ENCODE measurements at places on chromosomes 6 and 20.

- DNase-seq, result no peak
Measured at GRCh38 chr20:12467758-12468157, 541.0 kb upstream of the SPTLC3 start.

DNA sequence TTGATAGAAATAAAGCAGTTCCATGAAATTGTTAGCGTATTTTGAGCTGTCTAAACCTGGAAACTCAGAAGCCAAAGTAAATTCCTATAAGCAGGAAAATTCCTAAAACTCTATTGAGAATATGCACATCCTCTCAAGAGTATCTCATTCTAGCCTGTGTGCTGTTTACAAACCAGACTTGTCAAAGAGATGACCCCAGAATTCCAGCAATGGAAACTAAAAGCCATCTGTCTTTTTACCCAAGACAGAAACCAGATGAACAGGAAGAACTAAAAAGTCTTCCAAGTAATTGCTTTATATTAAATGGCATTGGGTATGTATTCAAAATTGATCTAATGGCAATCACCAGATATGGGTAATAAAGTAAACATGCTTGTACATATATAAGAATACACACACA is 92.6 kb downstream of the COL19A1 start:
- no peak for DNase-seq

GRCh38 chr20:49313283-49313682 is 35.4 kb upstream of the ZNFX1 start:
- DNase-seq, result no peak

GRCh38 chr6:129073691-129074395 is 190.9 kb downstream of the LAMA2 start:
- DNase-seq, result no peak

GRCh38 chr6:16121339-16121738 is 7.5 kb upstream of the MYLIP start:
- DNase-seq, result no peak

DNA sequence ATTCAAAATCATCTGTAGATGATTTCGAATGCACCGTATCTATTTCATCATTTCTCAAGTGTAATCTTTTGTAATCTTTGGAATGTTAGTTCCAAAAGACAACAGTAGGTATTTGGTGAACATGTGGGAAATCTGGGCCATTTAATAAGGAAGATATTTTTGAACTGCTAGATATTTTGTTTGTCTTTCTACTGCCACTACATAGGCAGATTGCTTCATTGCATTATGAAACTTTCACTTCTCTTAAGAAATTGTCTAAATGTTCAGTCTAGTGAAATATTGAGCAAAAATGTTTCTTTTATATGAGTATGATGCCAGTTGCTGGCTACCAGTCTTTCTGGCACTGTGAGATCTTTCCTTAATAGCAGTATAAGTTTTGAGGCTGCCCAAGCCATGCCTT is 527.8 kb upstream of the RNF217 start:
- no peak for DNase-seq

- no peak for DNase-seq
Measured at GRCh38 chr6:124283486-124283885, 479.8 kb downstream of the NKAIN2 start.

- no peak for DNase-seq
Measured at GRCh38 chr20:41169791-41170351, 32.5 kb downstream of the PLCG1 start.

DNA sequence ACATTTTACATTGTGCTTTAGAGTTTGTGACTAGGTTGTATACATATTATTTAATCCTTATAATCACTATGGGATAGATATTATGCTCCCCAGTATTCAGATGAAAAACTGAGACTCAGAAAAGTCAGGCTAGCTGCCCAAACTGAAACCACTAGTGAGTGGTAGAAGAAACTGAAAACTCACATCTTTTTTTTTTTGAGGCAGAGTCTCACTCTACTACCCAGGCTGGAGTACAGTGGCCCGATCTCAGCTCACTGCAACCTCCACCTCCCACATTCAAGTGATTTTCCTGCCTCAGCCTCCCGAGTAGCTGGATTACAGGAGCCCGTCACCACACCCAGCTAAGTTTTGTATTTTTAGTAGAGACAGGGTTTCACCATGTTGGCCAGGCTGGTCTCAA is 22.2 kb downstream of the RNF24 start:
- no peak for DNase-seq

DNA sequence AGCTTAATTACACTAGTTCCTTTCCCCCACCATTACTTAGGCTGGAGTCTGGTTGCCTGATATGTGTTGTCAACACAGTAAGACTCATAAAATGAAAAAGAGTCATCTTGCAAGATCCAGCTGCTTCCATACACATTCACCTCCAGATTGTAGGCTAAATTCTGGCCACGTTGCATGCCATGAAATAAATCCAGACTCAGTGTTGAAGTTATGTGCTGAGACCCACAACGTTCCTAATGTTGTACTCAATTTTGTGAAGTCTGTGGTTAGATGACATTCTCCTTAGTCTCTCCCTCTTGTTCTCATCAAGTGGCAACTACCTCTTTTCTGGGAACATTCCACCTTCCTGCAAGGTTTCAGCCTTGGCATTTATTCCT is 212.3 kb downstream of the LMBRD1 start:
- no peak for DNase-seq

DNA sequence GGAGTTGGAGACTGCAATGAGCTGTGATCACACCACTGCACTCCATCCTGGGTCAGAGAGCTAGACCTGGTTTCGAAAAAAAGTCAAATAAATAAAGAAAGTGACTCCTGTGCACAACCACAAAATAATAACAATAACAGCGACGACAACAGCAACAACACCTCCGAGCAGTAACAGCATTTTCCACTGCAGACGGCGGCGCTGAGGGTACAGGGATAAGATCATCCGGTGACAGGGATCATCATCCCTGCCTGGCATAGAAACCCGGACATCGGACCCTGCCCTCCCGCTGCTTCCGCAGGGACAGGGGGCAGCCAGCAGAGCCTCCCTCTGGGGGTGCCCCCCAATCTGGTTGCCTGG is 11.5 kb downstream of the SRXN1 start:
- DNase-seq, result no peak

DNA sequence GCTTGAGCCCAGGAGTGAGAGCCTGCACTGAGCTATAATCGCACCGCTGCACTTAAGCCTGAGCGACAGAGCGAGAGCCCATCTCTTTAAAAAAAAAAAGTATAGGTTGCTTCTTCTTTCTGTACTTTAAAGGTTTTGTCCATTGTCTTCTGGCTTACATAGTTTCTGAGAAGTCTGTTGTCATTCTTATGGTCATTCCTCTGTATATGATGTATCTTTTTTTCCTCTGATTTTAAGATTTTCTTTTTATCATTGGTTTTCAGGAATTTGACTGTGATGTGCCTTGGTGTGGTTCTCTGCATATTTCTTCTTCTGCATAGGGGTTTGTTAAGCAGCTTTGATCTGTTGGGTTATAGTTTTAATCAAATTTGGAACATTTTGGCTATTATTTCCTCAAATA is 29.1 kb downstream of the QRSL1 start:
- DNase-seq, result no peak

DNA sequence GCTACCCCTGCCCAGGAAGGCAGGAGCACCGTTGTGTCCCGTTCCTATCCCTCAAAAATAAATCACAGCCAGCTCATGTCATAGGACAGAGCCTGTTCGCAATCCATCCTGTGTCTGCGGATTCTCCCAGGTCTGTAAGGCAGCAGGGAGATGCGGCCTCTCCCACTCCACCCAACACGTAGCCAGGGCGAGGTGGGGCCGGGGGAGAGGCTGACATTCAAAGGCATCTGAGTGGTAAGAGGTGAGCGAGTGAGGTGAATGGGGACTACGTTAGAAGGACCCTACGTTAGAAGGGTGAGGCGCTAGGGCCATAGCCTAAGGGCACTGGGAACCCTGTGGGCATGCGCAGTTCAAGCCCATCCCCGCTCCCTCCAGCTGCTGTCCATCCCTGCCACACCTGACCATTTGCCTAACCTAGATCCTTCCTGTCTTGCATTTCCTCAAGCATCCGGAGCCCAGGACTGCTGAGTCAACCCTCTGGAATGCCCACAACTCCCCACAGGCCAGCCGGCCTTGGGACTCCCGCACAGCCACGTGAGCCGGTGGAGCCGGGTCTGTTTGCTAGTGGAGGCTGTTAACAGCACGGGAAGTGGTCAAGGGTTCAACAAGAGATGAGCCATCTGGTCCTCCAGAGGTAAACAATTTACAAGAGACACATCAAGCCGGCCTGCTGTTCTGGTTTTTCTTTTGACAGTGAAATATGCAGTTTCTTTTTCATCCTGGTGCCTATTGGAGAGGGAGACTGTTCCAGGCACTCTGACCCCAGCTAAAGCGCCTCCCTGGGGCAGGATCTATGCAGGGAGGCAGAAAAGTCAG is 45.9 kb downstream of the RIPOR3 start:
- DNase-seq, result no peak

- DNase-seq, result no peak
Measured at GRCh38 chr6:125749865-125750691, 646 bp downstream of the HEY2 start.

GRCh38 chr20:12166053-12166717 is 248.5 kb downstream of the BTBD3 start:
- no peak for DNase-seq

GRCh38 chr20:3436864-3437574 is 29.6 kb upstream of the DNAAF9 start:
- no peak for DNase-seq

GRCh38 chr6:28867086-28867409 is 56.7 kb downstream of the TRIM27 start:
- DNase-seq, result no peak

GRCh38 chr6:113755449-113756289 is 101.5 kb upstream of the MARCKS start:
- DNase-seq, result no peak

DNA sequence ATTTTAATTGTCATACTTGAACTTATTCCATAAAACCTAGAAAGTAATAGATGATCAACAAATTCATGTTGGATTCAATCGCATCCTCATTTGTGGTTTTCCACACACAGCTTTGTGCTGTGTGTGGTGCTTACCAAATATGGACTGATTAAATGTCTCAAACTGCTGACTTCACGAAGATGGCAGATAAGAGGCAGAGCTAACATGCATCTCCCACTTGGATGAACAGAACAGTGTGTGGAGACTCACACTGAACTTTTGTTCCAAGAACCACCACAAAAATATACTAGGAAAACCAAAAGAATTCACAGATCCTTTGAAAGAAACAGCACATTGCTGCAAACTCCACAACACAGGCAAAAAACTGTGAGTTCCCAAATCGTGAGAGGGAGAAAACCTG is 603.7 kb downstream of the TENT5A start:
- no peak for DNase-seq

DNA sequence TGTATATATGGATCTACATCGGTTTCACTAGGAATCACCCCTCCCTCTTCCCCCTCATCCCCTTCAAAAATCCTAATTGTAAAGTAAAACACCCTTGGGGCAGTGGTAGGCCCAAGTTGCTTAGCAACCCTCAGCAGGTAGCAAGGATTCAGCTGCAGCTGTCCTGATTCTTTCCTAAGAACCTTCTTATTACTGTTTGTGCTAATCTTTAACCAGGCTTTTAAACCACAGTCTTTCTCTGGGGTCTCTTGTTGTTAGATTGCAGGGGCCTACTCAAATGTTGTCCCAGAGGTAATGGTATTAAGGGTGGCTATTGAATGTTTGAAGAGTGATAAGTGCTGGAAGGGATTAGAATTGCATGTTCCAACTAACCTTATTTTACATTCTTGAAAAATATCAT is 46.4 kb downstream of the PRL start:
- DNase-seq, result peak; percentile 7

DNA sequence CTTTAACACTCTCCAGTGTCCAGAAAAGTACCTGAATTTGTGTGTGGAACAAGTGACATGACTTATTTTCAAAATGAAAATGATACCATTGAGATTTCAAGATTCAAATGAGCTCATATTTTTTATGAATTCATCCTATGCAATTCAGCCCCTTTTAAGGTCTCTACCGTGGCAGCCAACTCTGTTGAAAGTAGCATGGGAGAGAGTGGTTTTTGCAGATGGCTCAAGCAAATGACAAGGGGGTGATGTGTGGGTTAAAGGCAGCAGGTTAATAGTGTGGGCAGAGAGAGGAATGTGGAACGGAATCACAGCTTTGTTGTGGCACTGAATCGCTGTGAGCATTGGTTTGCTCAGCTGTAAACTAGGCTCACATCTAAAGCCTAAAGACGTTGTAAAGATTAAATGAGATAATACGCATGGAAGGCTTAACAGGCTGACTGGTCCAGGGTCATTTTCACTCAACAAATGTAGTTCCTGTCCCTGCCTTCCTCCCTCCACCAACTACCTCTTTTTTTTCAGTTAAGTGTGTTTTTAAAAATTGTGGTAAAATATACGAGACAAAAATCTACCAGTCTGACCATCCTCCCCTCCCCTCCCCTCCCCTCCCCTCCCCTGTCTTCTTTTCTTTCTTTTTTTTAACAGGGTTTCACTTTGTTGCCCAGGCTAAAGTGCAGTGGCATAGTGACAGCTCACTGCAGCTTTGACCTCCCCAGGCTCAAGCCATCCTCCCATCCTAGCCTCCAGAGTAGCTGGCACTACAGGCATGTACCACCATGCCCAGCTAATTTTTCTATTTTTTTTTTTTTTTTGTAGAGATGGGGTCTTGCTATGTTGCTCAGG is 114.7 kb upstream of the ZNF217 start:
- DNase-seq, result no peak

GRCh38 chr6:150456466-150456865 is 87.7 kb downstream of the IYD start:
- no peak for DNase-seq

DNA sequence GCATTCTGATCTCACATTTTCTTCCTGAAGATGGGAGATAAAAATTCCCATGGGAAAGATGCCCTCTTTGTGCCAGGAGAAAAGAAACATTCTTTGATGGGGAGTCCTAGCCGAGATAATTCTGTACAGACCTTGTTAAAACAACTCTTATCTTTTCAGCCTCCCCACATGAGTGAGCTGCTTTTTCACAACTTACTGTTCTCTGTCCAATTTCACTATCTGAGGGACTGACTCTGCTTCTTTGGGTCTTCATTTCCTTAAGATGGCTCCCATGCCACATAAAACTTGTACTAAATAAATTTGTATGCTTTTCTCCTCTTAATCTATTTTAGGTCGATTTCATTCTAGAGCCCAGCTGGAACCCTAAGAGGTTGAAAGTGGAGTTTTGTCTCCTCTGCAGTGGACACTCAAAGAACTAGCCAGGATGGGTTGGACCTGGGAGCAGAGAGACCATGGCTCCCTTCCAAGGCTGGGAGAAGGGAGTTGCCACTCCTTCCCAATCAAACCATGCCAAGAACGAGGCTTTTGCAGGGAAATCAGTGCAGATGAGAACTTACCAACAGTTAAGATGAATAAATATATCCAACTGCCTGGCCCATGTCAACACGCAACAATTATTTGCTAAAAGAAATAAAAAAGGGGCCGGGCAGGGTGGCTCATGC is 285.8 kb upstream of the SULF2 start:
- DNase-seq, result no peak

GRCh38 chr20:41408986-41409385 is 42.4 kb upstream of the EMILIN3 start:
- no peak for DNase-seq
